Left cardiac atrium (tissue), 4 donors: ENCODE measurements at places on chromosomes 3 and 15.

GRCh38 chr15:67152429-67152828, 87.0 kb downstream of the SMAD3 start:
- no peak for DNase-seq

- no peak for DNase-seq
Measured at GRCh38 chr3:128491691-128491940, 1.4 kb downstream of the GATA2 start.

GRCh38 chr3:30632065-30632464, 25.7 kb downstream of the TGFBR2 start:
- no peak for DNase-seq

DNA sequence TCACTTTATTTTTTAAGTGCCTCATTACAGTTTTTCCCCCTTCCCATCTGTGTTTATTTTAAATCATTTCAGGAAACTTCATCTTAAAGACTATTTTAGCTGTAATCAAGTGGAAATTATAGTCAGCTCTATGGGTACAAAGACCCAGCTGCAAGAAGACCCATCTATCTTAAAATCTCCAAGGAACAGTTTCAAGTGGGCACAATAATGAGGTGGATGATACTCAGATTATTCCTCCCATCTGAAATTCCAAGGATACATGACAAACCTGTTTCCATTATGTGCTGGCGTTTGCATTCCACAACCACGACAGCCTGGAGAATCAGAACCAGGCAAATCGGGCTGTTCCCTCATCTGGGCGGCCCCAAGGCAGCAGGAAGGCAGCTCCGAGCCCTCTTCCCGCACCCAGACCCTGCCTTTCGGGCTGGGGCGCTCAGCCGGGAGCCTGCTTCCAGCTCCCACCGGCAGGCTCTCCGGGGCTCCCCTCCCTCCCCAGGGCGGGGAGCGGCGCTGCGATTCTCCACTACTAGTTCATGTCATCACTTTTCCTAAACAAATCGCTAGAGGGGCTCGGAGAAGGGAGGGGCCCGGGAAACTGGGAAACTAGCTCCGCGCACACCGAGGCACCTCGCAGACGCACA, at the start of gene MGLL:
TSS of gene MGLL (minus strand) at position 475 of the 641 bp plus-strand sequence. CDS start at position 278, 197 bp downstream.
- peak; percentile 51 for DNase-seq
